ENCODE measurements at places on chromosomes 12 and 14.

DNA sequence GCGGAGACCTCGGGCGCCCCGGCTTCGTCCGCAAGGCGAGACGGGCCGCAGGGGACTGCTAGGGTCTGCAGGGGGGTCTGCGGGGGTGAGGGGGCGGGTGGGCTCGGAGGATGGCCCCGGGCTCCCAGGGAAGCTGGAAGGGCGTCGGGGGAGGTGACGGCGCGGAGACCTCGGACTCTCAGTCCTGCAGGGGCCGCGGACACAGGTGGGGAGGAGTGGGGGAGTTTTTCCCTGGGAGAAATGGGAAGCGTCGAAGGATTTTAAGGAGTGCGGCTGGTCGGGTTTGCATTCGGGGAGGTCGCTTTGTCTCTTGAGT is 25.9 kb downstream of the ZBTB42 start:
- no peak for DNase-seq

DNA sequence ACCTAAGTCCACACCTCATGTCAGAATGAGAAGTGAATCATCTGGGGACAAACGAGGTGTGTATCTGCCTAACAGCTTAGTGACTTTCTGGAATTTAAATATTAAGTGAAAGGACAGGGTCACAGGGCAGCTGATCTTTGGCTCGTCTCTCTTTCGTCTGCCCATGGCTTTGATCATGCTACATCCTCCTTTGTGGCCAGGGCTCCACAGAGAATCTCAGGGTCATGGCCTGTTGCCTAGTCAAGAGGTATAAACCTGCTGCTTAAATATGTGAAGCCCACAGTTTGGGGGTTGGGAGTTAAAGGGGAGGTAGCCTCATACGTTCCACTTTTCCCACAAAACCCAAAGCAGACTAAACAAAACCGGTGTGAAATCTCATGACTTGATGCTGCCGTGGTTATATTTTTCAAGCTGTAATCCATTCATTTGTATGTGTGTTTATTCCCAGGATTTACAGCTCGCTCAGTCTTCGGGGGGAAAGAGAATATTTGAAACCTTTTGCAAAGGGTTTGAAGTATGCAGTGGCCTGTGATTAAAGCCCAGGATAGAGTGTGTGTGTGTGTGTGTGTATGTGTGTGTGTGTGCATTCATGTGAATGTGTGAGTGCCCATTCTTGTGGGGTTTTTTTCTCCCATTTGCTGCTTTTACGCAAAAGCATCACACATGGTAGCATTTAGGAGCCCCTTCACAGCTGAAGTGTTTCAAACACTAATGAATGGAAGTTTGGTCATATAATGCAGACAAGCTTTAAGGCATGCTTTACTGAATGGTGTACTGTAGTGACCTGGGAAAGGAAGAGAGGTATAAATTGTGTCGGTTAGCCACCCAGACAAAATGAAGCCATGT is 137.1 kb downstream of the HMGA2 start:
- no peak for DNase-seq

DNA sequence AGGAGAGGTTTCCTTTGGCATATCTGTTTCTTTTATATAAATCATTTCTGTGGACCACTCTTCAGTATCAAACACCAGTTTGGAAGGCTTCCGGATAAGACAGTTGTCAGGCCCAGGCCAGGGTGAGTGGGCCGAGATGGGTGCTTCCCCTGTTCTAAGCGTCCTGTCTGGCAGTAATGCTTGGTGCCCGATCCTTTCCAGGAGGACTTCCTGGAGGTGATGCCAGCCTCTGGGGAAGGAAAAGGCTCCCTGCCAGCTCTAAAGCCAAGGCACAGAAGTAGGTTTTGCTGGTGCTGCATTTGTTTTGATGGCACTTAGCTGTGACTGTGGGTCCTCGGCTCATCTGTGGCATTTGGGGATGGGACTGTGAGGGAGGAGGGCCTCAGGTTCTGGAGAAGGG is 124.4 kb upstream of the RTL1 start:
- no peak for DNase-seq

GRCh38 chr14:20278414-20278813 is 27.3 kb downstream of the TTC5 start:
- DNase-seq: no peak

DNA sequence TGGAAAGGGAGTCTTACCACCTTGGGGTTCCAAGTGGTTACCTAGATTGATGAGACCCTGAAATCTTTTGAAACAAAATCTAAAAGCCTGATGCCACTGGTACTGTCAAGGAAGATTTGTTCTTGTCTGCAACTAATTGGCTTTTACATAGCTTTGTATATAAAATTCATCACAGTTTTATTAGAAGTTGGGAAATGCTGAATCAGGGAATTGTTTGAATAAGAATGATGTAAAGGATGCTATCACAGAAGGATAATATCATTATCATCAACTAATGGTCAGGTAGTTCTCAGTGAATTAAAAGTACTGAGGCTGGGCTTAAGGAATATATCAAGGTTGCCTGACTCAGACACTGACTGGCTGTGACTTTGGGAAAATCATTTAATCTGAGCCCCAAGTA is 248.3 kb upstream of the STXBP6 start:
- no peak for DNase-seq

DNA sequence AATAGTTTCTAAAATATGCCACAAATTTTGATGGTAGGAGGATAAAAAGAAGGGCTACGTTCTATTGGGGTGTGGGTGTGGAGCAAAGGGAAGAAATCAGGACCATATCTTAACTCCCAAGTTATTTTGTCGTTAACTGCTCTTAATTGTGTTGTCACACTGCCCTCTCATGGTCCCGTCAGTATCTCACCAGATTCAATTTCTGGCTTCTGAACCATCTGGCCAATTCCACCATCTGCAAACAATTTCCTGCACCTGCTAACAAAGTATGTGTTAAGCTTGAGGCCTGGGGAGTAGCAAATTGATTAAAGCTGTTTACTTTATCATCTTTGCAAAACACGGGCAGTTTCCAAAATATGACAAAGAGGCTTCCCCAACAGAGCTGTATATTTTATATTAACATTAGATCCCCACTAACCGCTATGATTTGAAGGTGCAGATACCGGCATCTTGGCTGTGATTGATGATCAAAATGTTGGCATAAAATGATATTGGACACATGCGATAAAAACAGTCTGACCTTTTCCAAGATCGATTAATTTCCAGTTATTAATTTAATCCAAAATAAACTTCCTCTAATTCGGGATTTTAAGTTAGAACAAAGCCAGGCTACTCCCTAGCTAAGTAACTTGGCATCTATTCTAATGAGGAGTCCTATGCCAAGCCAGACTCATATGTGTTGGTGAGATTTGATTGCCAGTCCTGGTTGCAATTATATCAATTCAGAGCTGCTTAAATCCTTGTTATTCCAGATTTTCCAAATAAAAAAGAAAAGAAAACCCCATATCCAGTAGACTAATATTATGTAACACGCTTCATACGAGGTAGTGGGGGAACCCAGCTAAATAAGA is 6.9 kb upstream of the DNM1L start:
- peak; percentile 67 for DNase-seq

DNA sequence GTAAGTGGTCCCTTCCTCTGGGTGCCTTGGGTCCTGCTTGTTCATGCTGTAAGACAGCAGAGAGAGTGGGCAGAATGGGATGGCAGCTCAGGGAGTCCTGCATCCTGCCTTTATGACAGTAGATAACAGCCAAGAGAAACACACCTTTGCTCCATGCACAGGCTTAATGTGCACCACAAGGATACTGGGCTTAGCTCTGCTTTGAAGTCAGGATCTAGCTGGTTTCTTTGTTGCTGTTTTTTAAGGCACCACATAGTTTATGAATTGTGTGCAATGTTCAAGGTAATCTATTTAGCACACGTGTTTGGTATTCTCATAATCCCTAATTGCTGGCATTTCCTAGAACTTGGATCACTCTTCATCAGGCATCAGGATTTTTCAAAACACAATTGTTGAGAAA is 239.5 kb upstream of the DCN start:
- no peak for DNase-seq

DNA sequence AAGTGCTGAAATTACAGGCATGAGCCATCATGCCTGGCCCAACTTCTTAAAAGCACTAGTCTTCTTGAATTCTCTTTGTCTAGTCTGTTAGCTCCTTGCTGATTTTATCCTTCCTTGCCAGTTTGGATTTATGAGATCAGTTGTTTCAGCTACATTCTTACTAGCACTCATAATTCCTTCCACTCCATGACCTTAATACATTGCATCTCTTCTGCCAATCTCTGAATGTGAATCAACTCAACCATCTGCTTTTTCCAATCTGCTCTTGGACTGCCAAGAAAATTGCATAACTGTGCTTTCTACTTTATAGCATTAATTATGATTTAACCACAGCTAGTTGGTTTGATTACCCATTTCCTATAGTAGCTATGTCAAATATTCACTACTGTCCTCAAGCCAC is 14.9 kb upstream of the HEATR5A start:
- DNase-seq: no peak

- no peak for DNase-seq
These were observed 15.4 kb downstream of the PXN start for GRCh38 chr12:120249875-120250795.

- DNase-seq: peak; percentile 50
These were observed 49.4 kb downstream of the LRRC9 start for GRCh38 chr14:59969319-59969718.

DNA sequence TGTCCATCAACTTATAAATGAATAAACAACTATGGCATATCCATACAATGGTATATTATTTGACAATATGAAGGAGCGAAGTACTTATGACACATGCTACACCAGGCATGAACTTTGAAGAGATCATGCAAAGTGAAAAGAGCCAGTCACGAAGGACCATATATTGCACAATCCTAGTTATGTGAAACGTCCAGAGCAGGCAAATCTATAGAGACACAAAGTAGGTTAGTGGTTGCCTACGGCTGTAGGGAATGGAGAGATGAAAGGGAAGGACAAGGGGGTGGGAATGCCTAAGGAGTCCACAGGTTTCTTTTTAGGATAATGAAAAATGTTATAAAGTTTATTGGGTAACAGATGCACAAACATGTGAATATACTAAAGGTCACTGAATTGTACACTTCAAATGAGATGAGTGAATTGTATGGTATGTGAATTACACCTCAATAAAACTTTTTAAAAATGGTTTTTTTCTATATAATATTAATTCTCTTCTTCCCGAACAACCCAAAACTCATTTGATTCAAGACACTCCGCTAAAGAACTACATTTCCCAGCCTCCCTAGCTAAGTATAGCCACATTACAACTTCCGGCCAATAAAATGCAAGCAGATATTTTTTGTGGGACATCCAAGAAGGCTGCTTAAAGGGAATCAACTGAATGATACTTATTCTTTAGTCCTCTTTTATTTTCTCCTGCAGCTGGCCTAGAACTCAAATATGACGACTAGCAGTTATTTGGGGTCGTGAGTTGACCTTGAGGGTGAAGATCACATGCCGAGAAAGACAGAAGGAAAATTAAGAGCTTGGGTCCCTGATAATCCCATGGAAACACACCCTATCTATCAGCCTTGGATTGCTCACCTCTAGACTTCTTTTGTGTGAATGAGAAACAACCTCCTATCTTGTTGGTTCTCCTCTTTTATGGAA is 187.2 kb downstream of the TTC8 start:
- DNase-seq: no peak

DNA sequence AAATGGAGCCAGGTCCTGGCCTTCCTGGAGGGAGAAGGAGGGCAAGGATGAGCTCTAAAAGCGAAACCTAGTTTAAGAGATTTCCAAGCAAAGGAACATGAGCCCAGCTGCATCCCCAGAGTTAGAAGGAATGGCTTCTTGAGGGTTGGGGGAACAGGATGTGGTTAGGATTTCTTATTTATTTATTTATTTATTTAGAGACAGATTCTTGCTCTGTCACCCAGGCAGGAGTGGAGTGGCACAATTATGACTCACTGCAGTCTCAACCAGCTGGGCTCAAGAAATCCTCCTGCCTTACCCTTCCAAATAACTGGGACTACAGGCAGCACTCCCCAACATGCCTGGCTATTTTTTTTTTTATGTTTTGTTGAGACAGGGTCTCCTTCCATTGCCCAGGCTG is 25.3 kb upstream of the TMEM106C start:
- no peak for DNase-seq
